ENCODE measurements at places on chromosomes 3 and 15.

GRCh38 chr15:100942656-100943425, 23.7 kb downstream of the LRRK1 start:
- no peak for DNase-seq

DNA sequence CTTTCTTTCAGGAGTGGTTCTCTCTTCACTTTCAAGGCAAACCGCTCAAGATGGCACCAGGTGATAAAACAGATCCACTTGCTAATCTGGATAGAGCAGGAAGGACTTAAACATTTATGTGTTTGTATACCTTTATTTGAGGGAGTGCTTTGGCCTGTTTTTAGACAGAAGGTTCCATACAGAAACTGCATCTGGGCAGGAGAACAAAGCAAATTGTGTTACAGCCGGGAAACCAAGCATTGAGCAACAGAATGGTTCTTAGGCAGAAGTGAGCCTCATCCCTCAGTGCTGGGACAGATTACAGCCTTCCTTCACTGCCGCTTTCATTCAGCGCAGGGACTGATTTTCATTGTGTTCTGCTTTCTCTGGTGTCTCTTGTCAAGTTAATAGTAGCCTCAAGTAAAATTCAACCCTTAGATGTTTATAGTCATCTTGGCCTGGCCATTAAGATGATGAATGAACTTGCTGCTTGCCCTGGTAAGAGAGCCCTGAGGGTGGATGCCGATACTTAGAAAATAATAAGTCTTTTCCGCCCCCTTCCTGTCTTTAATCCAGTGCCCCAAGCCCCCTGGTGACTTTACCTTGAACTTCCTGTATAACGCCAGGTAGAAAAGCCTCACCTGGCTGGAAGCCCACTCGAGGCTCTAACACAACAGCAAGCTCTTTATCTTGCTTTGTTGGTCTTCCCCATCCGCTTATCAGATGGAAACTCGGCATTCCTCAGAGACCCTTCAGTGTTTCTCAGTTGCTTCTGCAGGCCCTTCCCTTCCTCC, 168.0 kb upstream of the CTDSPL start:
- no peak for DNase-seq

- DNase-seq = no peak
Measured at GRCh38 chr3:149448331-149448831, 26.1 kb upstream of the TM4SF4 start.

- DNase-seq = no peak
Measured at GRCh38 chr15:39745415-39745814, 37.2 kb downstream of the FSIP1 start.

Measured in NCI-H1436 treated with DMSO at 0.1 percent for 48 hours (cell line).